ENCODE measurements at places on chromosomes 7 and 10.

DNA sequence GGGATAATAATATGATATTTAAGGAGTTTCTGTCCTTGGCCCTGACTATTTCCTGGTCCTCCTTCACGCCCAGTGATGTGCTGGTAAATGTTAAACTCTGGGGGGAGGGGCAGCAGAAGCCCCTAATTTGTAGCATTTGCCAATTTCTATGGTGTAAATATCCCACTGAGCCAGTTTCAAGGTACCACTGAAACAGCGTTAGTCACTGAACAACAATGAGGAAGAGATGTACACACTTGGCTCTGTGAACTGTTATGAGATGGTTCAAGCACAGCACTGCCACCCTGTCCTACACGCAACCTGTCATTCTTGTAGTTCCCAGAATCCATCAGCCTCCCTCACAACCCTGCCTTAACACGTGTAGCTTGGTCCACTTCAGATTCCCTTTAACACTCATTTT, 39.8 kb downstream of the MET start:
- no peak for DNase-seq

GRCh38 chr7:136890399-136890798, 21.9 kb downstream of the CHRM2 start:
- DNase-seq, result no peak

GRCh38 chr7:86209036-86209435, 434.7 kb upstream of the GRM3 start:
- no peak for DNase-seq

GRCh38 chr7:65230231-65230630, 143.4 kb upstream of the ZNF92 start:
- no peak for DNase-seq

DNA sequence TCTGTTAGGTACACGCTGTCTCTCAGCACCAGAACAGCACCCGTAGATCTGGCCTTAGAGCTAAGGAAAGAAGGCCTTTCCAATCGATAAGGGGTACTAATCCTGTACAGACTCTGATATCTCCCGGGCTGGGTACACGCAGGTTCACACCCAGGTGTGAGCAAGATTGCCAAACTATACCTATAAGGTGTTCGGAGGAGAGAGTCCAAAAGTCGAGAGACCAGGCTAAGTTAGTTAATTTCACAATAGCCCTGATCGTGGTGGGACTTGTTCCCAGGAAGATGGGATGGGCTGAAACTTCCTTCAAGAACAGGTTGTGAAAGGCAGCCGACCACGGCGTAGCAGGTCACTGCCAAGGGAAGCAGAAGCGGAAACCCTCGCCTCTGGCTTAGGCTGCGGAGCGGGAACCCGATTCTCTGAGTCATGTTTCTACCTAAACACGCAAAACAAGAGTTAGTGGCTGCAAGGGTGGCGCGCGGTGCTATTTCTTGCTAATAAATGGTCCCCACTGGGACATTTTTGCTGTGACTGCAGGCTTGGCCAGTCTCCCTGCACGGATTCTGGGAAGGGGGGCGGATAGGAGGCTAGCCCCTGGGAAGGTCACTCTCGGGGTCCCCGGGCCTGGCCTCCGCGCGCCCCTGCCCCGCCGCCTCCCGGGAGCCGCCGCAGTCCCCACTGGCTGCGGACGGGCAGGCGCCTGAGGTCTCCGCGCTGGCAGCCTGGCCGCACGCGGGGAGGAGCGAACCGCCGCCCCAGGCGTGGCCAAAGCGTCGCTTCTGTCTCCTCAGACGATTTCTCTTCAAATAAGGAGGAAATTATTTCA, 75.4 kb upstream of the PDSS1 start:
- no peak for DNase-seq

DNA sequence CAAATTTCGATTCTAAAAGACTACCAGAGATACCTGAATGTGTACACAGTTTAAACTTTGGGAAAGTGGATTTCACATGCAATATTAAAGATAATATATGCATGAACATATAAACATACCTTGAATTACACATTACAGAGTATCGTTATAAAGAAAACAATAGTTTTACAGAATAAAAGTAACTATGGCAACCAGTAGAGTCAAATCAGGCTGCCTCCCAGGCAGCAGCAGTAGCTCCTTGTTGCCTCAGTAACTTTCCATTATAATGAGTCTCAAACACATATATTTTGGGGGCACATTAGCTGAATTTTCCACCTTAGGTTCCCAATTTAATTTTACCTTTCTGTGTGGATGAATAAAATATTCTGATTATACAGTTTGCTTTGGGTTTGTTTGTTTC, 164.4 kb upstream of the FEZF1 start:
- no peak for DNase-seq

- no peak for DNase-seq
Observed at GRCh38 chr7:129750091-129750490, 138.6 kb downstream of the NRF1 start.

DNA sequence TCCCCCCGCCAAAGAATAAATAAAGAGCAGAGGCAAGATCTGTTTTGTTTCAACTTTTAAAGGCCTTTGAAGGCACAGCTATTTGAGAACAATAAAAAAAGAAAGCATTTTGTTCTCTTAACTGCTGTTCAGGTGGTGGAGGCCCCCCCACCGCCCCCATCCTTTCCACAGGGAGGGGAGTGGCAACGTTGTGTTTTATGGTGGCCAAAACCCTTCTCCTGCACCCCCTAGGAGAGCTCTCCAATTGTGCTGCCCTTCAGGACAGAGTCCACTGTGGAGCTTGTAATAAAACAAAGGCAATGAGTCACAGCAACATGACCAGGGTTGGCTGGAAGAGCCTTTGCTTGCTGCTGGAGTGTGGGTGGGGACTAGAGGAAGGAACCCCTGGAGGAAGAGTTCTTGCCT, 987.9 kb downstream of the KCNMA1 start:
- no peak for DNase-seq

DNA sequence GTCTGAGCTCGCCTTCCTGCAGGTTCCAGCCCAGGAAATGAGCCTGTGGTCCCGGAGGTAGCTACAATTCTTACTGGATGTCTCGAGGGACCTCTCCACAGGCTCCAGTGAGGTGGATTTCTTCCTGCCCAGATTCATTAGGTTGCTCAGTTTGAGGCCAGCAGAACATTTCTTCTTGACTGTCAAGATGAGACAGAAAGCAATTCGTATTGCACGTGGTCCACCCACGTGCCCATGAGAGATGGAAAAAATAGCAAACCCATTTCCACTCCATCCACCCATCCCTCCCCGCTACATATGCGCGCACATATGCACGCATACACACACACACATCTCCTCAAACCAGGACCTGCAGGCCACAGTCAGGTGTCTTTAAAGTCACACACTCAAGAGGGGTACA, 68.7 kb downstream of the VWA2 start:
- DNase-seq, result no peak

DNA sequence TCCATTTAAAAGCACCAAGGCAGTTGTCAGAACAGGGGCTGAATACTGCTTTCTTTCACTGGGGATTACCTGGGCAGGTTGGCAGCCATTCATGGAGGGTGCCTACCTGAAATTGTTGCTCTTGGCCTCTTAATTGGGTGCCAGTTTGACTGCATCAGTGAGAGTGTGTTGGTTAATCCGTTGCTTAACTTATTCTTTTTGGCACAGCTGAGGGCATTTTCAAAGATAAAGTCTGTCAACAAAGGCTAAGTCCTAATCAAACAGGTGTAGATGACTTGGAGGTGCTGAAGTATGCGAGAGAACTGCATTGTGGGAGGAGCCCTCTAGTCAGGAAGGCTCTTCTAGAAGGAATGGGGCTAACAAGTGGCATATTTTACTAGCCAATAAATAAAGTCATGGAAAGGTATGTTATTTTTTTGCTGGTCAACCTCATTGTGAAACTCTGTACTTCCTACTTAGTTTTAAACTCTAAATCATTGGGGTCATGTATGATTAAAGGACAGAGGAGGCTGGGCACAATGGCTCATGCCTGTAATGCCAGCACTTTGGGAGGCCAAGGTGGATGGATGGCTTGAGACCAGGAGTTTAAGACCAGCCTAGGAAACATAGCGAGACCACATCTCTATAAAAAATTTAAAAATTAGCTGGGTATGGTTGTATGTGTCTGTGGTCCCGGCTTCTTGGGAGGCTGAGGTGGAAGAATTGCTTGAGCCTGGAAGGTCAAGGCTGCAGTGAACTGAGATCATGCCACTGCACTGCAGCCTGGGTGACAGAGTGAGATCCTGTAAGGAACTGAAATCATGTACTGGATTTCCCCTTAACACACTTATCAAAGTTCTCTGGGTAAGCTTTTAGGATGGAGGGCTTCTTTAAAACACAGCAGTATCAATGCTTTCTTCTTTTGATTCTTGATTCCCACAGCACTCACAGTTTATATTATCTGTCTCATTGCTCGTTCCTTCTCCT, 134.1 kb downstream of the LRMDA start:
- no peak for DNase-seq

GRCh38 chr7:141484907-141485306, 66.3 kb upstream of the AGK start:
- DNase-seq, result no peak

GRCh38 chr10:78248651-78249464, 215.2 kb downstream of the RPS24 start:
- DNase-seq, result no peak

GRCh38 chr7:137578541-137578940, 235.0 kb upstream of the PTN start:
- DNase-seq, result no peak

DNA sequence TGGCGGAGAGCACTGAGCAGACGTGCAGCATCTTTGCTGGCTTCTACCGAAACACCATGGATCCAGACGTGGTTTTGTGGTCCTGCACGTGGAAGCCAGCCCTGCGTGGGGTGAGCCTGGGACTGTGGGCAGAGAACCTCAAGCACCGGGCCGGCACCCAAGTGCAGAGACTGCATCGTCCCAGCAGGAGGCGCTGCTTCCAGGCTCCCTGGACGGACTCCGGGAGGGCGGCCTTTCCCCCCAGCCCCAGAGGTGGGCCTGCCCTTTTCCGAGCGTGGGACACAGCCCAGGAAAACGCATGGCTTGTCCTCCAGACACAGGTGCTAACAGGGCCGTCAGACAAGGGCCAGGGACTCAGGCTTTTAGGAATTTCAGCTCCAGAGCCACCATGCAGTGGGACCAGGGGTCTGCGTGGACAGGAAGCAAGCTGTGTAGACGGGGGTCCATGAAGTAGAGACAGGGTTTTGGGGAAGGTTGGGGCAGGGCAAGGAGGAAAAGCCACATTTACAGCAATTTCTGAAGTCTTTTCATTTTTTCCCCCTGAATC, 303.9 kb downstream of the WDR37 start:
- DNase-seq, result no peak

GRCh38 chr10:97960269-97961056, 70.0 kb downstream of the CRTAC1 start:
- no peak for DNase-seq

DNA sequence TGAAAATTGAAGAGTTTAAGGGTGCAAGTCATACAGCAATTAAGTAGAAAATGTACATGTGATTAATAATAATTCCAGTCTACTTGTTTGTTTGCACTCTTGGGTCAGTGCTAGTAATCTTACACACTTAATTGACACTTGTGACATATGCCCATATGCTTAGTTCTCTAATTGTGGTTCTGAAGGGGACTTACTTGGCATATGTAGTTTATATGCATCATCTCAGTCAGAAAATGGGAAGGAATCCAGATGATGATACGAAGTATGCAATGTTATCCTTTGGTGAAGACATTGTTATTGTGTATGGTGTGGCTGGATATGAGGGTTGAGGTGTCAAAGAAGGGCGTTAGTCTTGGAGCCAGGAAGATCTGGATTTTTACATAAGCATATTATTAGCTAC, 193.5 kb upstream of the HDAC9 start:
- DNase-seq, result no peak

GRCh38 chr7:24981171-24981951, 1.4 kb upstream of the OSBPL3 start:
- no peak for DNase-seq

- no peak for DNase-seq
Observed at GRCh38 chr7:90225181-90225580, 13.6 kb downstream of the STEAP2 start.

- DNase-seq, result no peak
Observed at GRCh38 chr7:116139807-116140206, 70.5 kb upstream of the TES start.

GRCh38 chr7:101581891-101582290, 47.2 kb downstream of the MYL10 start:
- DNase-seq, result no peak

- no peak for DNase-seq
Observed at GRCh38 chr10:13658871-13659685, 72.3 kb downstream of the PRPF18 start.

DNA sequence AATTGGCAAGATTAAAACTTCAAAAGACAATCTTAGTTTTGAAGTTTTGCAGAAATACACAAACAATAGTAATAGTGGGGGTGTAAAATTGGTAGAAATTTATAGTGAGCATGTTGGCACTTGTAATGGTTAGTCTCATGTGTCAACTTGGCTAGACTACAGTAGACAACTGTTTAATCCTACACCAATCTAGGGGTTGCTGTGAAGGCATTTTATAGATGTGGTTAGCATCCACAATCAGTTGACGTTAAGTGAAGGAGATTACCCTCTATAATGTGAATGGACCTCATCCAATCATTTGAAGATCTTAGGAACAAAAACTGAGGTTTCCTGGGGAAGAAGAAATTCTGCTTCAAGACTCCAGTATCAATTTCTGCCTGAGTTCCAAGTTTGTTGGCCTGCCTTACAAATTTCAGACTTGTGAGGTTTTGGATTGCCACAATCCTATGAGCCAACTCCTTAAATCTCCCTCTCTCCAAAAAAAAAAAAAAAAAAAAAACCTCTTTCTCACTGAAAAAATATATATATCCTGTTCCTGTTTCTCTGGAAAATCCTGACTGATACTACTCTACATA, 531.6 kb upstream of the IGFBP3 start:
- DNase-seq, result no peak

GRCh38 chr7:137694405-137694804, 152.4 kb downstream of the DGKI start:
- DNase-seq, result no peak

GRCh38 chr10:112369495-112370423, 4.2 kb upstream of the ACSL5 start:
- no peak for DNase-seq

GRCh38 chr7:1193593-1194424, 33.8 kb upstream of the ZFAND2A start:
- no peak for DNase-seq

GRCh38 chr10:921471-922414, 9.8 kb downstream of the LARP4B start:
- DNase-seq, result no peak

- DNase-seq, result no peak
Observed at GRCh38 chr10:89613582-89613981, 31.5 kb downstream of the PANK1 start.

- no peak for DNase-seq
Observed at GRCh38 chr7:92221766-92222165, 23.9 kb downstream of the KRIT1 start.

- peak; percentile 99 for DNase-seq
Observed at GRCh38 chr7:100148559-100149328, at the start of gene LAMTOR4. Gene LAMTOR4, plus strand, starts transcription at chr7:100148918. Its CDS starts 55 bp downstream, at chr7:100148973.

- DNase-seq, result no peak
Observed at GRCh38 chr10:75012471-75012870, 99.0 kb upstream of the SAMD8 start.

DNA sequence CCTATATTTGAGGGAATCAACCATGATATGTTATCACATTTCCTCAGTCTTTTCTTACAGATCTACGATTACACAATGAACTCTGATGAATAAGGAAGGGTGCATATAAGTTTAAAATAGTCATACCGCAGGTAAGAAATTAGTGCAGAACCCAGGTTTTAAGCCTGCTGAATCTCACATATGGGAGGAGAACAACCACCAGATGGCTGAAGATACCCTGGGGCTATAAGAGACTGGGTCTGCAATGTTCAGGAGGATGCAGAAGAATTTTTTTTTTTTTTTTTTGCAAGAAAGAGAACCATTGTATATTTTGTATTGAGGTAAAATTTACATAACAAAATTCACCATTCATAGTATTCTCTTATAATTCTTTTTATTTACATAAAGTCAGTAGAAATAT, 372.3 kb upstream of the MYO3A start:
- no peak for DNase-seq

Data from Jurkat, Clone E6-1 (cell line).